ENCODE measurements at places on chromosomes 12 and 14. TPM values are rescaled to one million over a fixed set of nuclear protein-coding genes. Genes with fewer than 3 reads are reported as not detected.

Gene MMP17
- 3.6 TPM for total RNA-seq

Gene NXPH4
- 10.6 TPM for total RNA-seq

Gene CLEC4C
- total RNA-seq = not detected

Gene VIPAS39
- total RNA-seq = 20.0 TPM

Gene GALNT8
- total RNA-seq = not detected

Gene RASSF9
- 0.20 TPM for total RNA-seq

Gene SLC5A8
- not detected for total RNA-seq

Gene DHH
- 0.16 TPM for total RNA-seq

Gene GPR137C
- 1.9 TPM for total RNA-seq

- DNase-seq = no peak
Observed at GRCh38 chr12:115190010-115190770, 506.2 kb upstream of the TBX3 start.

- peak; percentile 21 for DNase-seq
Observed at GRCh38 chr12:3833670-3834310, 39.4 kb downstream of the PARP11 start.

GRCh38 chr14:64889352-64889751, 9.6 kb upstream of the SPTB start:
- no peak for DNase-seq

- no peak for DNase-seq
Observed at GRCh38 chr12:32021346-32021773, 62.1 kb downstream of the RESF1 start.

- DNase-seq = peak; percentile 32
Observed at GRCh38 chr14:46322076-46322475, 329.5 kb downstream of the RPL10L start.

GRCh38 chr14:41144370-41144769, 462.3 kb upstream of the LRFN5 start:
- no peak for DNase-seq

GRCh38 chr12:6367065-6367968, 8.0 kb downstream of the SCNN1A start:
- no peak for DNase-seq

DNA sequence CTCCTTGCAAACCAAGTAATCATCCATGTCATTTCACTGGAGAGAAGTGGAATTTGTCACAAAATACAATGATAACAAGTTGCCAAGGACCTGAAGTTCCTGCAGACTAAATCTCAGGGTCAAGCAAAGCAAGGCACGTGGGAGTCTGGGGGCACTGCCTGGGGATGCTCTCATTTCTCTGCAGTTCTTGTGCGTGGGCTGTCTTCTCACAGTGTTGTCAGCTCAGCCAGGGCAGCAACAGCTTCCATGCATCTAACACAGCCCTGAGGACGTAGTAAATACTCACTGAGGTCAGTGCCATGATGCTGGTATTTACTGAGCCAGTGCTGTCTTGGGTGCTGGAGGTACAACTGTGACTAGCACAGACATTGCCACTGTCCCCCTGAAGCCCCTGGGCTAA, 62.9 kb upstream of the CMKLR1 start:
- DNase-seq = no peak

- no peak for DNase-seq
Observed at GRCh38 chr12:54431911-54432814, 13.1 kb upstream of the ITGA5 start.

DNA sequence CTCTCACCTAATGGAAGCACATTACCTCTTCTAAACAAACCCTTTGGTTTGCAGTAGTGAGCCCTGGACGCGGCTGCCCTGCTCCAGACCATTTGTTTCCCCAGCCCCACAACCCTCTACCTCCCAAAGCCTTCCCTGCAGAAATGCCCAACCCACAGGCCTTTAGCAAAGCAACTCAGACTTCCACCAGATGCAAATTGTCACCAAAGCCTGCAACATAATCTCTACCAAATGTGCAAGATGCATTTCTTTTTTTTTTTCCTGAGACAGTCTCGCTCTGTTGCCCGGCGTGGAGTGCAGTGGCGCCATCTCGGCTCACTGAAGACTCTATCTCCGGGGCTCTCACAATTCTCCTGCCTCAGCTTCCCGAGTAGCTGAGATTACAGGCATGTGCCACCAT, 56.2 kb downstream of the VWF start:
- no peak for DNase-seq

DNA sequence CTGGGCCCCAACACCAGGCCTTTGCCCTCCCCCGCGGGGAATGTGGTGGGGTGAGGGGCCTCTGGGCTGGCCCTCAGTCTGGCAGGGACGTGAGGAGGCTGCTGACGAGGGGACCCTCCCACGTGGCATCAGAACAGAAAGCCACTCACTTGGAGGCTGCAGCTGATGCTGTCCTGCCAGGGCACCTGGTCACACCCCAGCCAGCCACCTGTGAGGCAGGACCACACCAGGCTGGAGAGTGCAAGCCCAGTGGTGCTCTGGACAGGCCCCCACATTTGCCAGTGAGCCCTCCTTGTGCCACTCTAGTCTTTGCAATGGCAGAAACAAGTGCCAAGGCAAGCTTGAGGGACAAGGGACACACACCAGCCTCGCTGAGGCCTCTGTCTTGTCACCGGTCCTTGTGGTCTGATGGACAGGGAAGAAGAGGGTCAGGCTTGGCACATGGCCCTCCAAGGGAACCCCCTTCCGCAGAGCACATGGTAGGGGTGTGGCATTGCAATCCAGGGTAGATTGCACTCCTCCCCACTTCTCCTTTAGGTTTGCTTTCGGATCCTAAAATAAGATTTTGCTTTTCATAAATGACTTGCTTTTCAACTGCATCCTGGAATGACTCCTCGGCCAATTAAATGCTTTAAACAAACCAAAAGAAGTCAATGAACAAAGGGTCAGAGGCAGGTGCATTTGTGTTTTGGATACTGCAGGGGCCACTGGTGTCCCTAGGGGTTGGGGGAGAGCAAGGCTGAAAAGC, 53.7 kb downstream of the CCDC88C start:
- no peak for DNase-seq
